ENCODE measurements at places on chromosomes 2 and 18.
A peak's percentile ranks its signal among the peaks of the same experiment; 100 is the strongest.

DNA sequence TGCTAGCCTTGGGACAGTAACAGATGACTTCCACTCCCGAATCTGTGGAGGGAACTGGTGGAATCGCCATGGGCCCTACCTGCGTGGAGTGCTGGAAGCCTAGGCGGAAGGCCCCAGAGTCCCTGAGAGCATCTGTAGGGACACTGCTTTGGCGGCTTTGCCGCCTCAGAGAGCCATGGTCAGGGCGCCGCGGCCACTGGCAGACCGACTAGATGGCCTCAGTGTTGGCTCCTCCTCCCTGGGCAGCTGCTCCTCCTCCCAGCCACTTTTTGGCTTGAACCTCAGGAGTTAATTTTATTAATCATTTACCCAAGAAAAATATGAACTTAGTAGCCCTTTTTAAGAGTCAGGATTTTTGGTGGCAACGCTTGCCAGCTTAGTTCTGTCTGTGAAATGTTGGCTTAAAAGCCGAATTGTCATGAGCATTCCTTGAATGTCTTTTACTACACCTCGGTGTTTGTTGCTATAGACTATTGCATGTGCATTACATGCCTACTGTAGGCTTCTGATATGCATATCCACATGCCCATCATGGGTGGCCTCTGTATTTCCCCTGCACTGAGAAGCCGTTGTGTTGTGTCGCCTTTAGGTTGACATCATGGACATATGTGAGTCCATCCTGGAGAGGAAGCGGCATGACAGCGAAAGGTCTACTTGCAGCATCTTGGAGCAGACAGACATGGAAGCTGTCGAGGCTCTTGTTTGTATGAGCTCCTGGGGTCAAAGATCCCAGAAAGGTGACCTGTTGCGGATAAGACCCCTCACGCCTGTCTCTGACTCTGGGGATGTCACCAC is 2.4 kb downstream of the KLF11 start:
- no peak for DNase-seq

DNA sequence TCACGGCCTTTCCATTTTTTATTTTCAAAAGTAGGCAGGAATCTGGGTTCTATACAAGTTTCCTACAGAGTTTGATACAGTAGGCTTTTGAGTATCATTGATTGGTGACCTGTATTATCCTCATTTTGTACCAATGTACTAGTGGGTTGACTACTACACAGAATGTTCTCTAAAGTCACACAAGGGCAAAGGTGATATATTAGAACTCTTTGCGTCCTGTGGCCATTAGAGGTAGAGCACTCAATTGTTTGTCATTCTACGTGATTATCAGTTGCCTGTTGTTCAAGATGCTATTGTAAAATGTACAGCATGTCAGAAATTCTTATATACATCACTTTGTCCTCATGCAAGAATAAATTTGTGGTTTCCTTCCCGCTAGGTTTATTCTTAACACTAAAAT is 24.8 kb downstream of the WDR75 start:
- DNase-seq, result no peak

DNA sequence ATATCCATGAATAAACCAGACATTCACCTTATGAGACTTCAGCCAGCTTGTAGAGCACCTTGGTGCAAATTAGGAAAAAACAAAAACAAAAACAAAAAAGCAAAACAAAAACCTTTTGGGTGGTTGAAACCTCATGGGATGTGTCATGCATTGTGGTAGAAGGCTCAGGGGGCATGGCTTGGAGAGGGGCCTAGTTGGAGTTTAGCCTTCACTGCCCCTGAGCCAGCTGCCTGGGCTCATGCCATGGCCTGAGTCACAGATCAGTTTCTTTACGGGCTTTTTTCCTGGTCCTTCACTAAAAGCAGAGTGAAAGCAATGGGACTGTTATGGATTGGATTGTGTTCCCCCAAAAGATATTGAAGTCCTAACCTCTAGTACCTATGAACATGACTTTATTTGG is 22.0 kb upstream of the DAPL1 start:
- no peak for DNase-seq

GRCh38 chr2:63977904-63978303 is 41.3 kb downstream of the VPS54 start:
- DNase-seq, result no peak

DNA sequence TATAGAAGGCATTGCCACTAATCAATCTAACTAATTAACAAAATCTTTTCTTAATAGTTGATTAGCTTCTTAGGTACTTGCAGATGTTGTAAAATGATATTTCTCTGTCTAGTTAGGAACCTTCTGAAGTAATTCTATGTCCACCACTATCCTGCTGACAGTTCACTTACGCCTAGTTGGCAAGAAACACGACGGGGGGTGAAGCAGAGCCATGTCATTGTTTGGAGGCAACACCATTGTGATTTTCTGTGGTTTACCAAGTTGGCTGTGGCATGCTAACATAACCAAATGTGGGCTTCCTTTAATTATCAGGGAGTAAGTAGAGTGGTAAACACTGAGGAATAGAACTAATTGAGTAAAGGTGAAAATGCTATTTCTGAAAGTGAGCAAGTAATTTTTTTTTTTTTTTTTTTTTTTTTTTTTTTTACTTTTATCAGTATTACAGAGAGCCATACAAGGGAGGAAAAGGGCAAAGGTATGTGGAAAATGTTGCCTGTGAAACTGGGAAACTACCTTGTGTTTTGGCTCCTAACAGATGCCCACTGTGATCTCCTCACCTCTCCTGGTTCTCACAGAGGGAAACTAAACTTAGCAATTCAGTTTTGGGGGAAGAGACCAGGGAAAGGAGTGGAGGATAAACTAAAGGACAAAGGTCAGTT is 126.8 kb downstream of the MEIS1 start:
- no peak for DNase-seq

- DNase-seq, result no peak
Observed at GRCh38 chr2:45154606-45155155, 145.4 kb upstream of the SIX2 start.

DNA sequence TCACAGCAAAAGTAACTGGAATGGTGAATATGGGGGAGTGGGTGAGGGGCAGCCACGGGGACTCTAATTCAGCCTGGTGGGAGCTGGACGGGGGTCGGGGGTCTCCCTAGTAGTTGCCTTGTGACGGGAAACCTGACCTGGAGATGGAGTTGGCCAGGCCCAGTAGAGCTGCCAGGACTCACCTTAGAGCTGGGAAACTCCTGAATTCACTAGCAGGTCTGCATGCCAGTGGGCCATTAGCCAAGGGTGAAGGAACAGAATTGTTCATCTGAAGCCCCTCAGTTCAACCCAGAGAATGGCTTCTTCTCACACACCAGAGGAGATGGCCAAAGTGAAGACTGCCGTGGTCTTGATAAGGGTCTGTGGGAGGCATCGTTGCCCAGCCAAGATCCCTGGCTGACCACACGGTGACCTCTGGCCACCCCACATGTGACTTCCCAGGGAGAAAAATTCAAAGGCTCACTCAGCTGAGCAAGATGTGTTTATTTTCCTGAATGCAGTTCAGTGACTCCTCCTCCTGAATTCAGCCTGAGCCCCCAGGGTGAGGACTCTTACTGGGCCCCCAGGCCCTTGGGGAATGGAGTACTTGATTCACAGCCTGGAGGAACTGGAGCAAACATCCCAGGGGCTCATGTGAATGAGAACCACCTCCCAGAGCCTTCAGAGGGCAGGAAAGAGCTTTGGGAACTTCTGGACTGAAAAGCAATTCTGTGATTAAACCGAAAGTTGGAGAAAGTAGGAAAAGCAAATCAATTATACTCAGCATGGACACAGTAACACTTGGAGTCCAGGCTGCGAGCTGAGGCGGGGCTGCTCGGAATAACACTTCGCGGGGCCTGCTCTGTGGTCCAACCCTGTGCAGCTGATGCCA is 25.2 kb downstream of the MOCOS start:
- DNase-seq, result no peak

GRCh38 chr2:70796262-70796661 is 5.8 kb upstream of the FIGLA start:
- DNase-seq, result no peak

GRCh38 chr2:18001671-18002070 is 123.2 kb downstream of the KCNS3 start:
- no peak for DNase-seq

- DNase-seq, result no peak
Observed at GRCh38 chr18:25875551-25876240, 214.7 kb downstream of the SS18 start.

- DNase-seq, result no peak
Observed at GRCh38 chr2:28365158-28365557, 27.5 kb upstream of the FOSL2 start.

GRCh38 chr2:117379928-117380327 is 434.6 kb upstream of the DDX18 start:
- DNase-seq, result no peak

DNA sequence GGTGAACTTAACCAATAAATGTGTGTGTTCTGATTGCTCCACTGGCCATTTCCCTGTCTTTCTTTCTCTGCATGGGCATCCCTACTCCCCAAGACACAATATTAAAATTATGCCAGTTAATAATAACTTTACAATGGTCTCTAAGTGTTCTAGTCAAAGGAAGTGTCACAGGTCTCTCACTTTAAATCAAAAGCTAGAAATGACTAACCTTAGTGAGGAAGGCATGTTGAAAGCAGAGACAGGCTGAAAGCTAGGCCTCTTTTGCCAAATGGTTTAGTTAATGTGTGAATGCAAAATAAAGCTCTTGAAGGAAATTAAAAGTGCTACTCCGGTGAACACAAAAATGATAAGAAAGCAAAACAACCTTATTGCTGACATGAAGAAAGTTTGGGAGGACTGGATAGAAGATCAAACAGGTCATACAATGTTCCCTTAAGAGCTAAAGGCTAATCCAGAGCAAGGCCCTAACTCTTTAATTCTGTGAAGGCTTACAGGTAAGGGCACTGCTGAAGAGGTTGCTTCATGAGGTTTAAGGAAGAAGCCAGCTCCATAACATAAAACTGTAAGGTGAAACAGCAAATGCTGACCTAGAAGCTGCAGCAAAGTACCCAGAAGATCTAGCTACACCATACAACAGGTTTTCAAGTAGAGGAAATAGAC is 44.0 kb upstream of the ARHGAP15 start:
- DNase-seq, result no peak

GRCh38 chr2:12169721-12170120 is 423.3 kb downstream of the LPIN1 start:
- DNase-seq, result no peak

DNA sequence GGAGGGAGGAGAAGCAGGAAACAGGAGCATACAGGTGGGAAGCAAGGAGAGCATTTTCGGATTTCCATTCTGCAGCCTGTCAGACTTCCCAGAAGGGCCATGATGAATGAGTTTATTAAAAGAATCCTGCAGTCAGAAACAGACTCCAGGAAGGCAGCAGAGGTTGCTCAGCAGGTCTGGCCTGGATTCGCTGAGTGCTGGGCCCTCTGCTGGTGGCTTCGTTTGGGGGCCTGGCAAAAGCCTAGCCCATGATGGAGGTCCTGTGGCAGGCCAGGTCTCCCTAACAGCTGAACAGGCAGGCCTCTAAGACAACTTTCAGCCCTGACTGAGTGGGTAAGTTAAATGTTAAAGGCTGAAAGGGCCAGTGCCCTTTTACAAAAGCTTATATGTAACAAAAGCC is 108.2 kb upstream of the CAPN13 start:
- DNase-seq, result no peak

GRCh38 chr18:13173578-13174145 is 44.9 kb upstream of the LDLRAD4 start:
- no peak for DNase-seq

GRCh38 chr18:76859474-76860339 is 37.4 kb downstream of the ZNF236 start:
- DNase-seq, result no peak

DNA sequence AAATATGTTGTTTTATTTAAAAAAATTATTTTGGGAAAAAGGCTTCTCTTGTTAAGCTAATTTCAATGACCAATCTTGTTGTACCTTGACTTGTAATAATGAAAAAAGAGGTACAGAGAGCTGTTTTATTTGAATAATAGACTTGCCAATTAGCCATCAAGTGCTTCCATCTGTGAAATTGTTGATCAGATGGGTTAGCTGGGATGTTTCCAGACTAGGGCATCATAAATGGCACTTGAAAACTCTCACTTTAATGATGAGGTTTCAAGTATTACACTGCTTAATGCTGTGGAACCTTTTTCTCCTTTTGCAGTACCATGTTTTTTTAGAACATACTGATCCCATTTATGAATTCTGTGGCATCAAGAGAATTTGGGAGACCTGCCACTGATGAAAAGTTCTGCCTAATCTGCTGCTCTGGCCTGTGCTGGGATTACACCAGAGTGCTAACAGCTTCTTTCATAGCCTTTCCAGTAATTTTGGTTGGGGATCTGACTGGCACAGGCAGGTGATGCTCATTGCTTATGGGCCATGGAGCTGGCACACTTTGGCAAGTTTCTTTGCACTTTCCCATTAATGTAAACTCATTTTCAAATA is 24.2 kb downstream of the PSMD14 start:
- DNase-seq, result no peak

DNA sequence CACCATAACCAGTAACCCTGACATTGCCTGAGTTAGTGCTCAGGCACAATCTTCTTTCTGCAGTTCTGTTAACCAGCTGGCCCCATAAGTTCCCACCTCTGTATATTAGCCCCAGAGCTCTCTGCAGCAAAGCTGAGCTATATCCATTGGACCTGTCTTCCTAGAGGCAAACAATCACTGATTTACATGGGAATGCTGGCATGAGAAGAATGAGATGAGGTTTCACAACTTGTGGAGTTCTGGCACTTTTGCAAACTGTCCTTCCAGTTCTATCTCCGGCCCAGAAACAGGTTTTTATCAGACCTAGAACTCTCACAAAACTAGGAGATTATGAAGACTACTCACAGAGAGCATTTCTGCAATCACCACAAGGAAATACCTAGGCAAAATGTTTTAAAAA is 7.9 kb upstream of the CCBE1 start:
- no peak for DNase-seq

DNA sequence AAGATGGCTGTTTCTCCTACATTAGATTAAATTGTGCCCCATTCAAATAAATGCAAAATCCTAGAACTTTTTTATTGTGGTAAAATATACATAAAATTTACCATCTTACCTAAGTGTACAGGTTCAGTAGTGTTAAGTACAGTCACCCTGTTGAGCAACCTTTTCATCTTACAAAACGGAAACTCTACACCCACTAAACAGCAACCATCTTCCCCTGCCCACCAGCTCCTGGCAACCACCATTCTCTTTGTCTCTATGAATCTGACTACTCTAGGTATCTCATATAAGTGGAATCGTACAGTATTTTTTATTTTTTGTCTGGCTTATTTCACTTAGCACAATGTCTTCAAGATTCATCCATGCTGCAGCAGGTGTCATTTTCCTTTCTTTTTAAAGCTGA is 53.0 kb downstream of the ASXL2 start:
- DNase-seq, result no peak

GRCh38 chr2:25979001-25979400 is 3.3 kb downstream of the KIF3C start:
- no peak for DNase-seq

- DNase-seq, result peak; percentile 8
Observed at GRCh38 chr2:239590276-239590675, 189.5 kb upstream of the HDAC4 start.
